ENCODE measurements at places on chromosomes 7 and 10. TPM values are rescaled to one million over a fixed set of nuclear protein-coding genes. Genes with fewer than 3 reads are reported as not detected.

FAM180A gene
- 1.4 TPM for total RNA-seq

PRKG1 gene
- 18.3 TPM for total RNA-seq

CYP2W1 gene
- total RNA-seq: not detected

KCNH2 gene
- 0.56 TPM for total RNA-seq

TMEM196 gene
- not detected for total RNA-seq

FFAR4 gene
- total RNA-seq: not detected

PNLIPRP2 gene
- not detected for total RNA-seq

C10orf143 gene
- 0.56 TPM for total RNA-seq

ADCYAP1R1 gene
- not detected for total RNA-seq

ASB10 gene
- total RNA-seq: not detected

HOXA5 gene
- total RNA-seq: 23.9 TPM

ACBD7 gene
- 1.1 TPM for total RNA-seq

TMUB1 gene
- 6.8 TPM for total RNA-seq

CALML5 gene
- total RNA-seq: not detected

GIMAP2 gene
- not detected for total RNA-seq

SLC35G1 gene
- total RNA-seq: 3.9 TPM

BAIAP2L1 gene
- 2.2 TPM for total RNA-seq

SNX10 gene
- not detected for total RNA-seq

CREB5 gene
- 11.1 TPM for total RNA-seq
